ENCODE measurements at places on chromosomes 4 and X.

DNA sequence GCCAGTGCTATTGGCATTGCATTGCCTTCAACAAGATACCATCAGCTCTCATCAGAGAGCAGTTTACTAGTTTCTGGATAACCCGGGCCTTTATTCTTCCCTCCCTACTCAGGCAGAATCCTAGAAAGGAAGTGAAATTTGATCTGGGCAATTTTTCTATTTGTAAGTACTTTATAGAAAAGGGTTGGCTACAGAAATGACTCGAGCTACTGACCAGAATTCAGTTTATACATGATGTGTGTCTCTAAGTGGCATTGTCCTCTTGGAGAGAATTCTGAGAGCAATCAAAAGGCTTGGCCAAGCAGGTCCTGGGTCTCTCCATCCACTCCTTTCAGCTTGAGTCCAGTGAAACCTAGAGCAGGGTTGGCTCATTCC is 192.7 kb upstream of the LEF1 start:
- DNase-seq, result no peak

GRCh38 chrX:148649145-148649795 is 148.9 kb downstream of the AFF2 start:
- no peak for DNase-seq

GRCh38 chr4:112511093-112511802 is 4.7 kb downstream of the NEUROG2 start:
- peak; percentile 39 for DNase-seq

DNA sequence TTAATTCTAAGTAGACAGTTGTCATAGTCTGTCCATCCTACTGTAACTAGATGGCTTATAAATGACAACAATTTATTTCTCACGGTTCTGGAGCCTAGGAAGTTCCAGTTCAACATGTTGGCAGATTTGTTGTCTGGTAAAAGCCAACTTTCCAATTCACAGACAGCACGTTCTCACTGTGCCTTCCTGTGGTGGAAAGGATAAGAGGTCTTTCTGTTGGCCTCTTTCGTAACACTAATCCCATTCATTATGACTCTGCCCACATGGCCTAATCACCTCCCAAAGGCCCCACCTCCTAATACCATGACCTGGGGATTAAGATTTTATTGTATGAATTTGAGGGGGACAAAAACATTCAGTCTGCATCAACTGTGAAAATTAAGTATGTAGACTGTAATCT is 83.2 kb downstream of the GALNTL6 start:
- DNase-seq, result no peak

GRCh38 chr4:111952688-111953087 is 192.6 kb upstream of the FAM241A start:
- DNase-seq, result no peak

DNA sequence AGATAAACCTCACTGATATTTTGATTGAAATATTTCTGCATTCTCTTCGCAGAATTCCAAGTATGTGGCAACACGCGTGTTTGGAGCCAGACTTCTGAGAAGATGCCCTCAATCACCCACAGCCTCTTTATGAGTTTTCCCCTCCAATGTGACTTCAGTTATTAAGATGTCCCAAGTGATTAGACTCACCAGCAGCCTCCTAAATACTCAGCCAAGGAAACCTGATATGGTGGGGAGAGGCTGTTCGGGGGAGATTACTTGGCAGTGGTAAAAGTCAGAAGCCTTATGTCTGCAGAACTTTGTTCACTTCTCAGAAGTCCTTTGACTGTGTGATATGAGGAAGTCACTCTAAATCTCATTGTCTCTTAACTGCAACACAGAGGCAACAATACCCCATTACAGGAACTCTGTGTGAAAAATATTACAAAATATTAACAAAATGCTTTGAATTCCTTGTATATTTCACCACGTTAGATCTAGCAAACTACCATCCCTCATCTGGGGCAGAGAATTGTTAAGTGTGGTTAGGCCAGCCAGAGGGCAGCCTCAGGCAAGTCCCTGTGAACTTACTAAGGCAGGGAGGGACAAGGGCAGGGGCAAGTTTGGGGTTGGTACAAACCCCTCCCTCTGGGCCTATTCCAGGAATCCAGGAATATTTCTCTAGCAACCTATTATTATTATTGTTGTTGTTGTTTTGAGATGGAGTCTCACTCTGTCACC is 151.4 kb upstream of the USP9X start:
- peak; percentile 78 for DNase-seq

DNA sequence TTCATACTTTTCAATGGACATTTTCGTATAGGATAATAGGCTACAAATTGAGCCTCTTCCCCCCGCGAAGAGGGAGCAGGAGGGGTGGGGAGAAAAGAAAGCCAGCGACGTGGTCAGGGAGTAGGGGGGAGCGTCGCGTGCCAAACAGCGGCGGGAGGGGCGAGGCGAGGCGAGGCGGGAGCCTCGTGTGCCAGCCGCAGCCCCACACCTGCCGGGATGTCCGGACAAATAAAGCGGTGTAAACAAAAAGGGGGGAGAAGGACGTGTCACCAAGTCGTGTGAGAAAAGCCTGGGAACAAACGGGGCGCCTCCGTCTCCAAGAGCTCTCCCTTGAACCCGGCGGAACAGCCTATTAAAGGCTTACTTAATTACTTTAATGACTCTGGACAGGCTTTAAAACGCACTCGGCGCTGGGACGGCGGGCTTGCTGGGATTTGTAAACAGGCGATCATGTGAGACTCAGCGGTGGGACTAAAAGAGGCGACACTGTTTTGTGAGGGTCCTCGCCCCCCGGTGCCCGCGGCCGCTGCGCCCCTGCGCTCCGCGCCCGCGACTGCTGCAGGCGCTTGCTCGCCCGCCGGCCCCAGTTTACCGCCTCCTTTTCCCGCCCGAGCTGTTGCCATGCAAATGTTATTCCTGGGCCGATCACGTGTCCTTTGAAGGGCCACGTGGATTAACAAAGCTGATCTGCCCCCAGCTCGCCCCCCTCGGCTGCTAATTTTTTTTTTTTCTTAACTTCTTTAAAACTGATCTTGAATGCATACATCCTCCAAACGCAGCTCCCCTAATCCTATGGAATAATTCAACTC is at the start of gene HELT:
Gene HELT, plus strand, starts transcription at position 527 of the 809 bp plus-strand sequence. CDS start 439 bp downstream, outside the sequence.
- no peak for DNase-seq

DNA sequence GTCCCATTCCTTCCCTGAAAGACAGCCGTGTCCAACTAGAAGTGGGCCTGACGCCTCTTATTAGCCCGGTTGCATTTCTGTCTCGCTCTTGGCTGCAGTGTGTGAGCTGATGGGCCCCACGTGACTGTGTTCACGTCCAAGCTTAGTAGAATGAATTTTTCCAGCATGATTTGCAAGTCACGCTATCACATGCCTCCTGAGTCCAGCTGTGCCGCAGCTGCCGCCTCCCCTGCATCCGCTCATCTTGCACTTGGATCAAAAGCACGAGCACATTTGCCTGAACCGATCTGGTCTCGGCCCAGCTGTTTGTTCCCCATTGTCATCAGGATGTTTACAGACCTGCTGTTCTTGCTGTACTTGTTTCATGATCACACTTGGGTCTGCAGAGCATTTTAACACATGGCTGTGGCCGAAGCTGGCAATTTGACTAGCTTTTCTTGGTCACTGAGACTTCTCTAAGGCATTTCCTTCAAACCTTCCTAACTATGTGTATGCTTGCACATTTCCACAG is 126.5 kb downstream of the KIT start:
- DNase-seq, result peak; percentile 97

- peak; percentile 58 for DNase-seq
These were observed 207.2 kb downstream of the NLGN4X start for GRCh38 chrX:6021316-6022091.

GRCh38 chr4:101191302-101192098 is 155.8 kb downstream of the PPP3CA start:
- peak; percentile 82 for DNase-seq

DNA sequence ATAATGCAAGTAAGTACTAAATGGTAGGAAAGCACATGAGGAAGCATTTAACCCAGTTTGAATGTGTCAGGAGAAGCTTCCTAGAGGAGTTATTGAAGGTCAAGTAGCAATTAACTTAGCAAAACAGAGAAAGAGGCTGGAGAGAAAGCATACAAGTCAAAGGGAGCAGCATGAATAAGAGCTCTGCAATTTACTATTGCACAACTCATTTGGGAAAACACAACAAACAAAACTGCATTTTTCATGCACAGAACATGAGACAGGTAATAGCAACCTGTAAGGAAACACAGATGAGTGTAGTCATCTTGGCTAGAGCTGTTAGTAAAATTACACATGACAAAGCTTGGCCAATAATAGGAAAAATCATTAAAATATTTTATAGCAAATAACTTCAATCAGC is 538.1 kb downstream of the PPP4R3C start:
- no peak for DNase-seq

DNA sequence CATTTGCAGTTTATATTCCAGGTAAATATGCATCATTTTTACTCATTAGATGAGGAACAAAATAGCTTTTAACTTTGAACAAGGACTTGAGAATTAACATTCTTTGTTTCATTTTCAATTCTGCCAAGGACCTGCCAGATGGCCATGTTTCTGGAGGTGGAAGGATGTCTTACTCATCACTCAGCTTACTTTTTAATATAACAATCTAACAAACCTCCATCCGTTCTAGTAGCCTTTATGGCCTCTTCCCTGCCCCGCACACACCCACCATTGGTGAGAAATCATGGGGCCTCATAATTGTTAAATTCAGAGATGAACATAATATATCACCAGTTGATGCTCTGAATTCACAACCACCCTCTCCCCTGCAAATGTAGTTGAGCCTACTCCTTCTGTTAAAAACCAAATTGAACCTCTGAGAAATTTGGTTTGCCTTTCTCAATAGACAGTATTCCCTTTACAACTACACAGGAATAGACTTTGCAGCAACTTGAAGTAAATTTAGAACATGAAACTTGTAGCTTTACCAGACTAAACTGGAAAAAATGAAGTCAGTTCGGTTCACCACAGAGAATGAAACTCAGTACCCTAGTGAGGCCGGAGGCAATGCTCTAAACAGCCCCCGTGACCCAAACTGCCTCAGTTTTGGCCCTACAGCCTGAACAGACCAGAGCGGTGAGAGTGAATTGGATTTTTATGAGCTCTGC is 50.1 kb upstream of the ACSL4 start:
- no peak for DNase-seq

All from tongue (tissue), 3 donors.